ENCODE measurements at places on chromosomes 4 and X.

- no peak for DNase-seq
Observed at GRCh38 chr4:6826781-6827508, 44.4 kb downstream of the KIAA0232 start.

DNA sequence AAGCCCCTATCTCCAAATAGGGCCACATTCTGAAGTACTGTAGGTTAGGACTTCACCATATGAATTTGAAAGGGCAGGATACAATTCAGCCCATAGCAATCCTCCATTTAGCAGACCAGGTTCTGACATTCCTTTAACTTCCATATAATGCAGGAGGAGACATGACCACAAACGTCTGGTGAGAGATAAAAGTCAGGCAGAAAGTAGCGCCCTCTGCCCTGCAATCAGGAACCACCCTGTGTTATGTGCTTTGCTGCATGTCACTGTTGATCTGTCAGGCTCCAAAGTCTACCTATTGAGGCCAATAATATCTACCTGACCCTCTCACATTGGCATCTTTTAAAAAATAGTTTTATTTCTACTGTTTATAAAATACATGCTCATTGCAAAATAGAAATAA lies 30.2 kb upstream of the SEPSECS start:
- DNase-seq: no peak

GRCh38 chr4:47631161-47631560 lies 146.1 kb downstream of the ATP10D start:
- no peak for DNase-seq

- no peak for DNase-seq
Observed at GRCh38 chr4:41132055-41132683, 82.2 kb downstream of the APBB2 start.

DNA sequence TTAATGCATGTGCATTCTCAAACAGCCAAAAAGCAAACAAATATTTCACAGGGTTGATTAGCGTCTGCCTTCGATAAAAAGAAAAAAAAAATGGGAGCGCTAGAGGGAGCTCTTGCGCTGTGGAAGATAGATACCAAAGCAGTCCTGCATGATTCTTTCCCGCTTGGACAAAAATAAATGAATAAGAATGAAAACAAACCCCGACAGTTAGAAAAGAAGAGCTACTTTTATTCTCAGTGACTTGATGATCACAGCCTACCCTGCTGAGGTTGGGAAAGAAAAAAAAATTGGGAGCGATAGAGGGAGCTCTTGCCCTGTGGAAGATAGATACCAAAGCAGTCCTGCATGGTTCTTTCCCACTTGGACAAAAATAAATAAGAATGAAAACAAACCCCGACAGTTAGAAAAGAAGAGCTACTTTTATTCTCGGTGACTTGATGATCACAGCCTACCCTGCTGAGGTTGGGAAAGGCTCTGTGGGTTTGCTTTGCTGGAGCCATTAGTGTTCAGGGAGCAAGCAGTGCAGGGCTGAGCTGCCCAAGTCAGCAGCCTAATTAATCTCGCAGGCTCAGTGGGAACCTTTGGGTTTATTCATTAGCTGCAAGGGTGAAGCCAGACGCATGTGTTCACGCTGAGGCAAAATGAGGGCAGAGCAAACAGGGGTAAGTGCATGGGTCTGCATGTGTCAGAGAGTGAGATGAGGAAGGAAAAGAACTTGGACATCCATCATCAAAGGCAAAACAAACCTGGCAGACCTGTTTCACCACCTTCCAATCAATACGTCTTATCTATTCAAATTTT lies 249.3 kb upstream of the PRKX start:
- DNase-seq: no peak

DNA sequence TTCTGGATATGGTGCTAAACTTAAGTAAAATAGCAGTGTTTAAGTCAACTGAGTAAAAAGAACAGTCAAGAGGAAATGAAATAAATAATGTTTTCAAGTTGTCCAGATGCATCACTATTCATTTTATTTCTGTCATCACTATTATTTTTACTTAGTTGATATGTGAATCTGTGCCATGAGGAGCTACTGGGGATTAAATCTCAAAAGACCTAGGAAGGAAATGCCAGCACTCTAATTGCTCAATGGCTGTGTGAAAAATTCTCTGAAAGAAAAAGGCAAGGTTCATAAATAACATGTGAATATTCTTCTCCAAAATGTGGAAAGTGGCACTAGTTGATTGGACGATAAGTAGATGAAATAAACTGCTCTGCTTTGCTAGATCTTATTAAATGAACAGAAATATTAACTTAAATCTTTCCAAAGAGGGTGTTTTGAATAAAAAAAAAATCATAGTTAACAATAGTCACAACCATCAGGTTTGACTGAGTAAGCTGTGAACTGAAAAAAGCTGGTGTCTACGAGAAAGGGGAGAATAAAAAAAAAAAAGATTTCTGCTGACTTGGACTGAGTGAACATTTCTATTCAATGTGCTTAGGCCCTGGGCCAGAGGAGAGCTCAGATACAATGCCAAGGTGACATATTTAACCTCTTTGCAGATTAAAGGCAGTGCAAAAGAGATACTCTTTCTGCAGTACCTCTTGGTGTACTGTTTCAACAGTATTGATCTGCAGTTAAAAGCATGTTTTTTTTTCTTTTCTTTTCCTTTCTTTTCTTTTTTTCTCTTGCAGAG lies 1.6 kb downstream of the SPARCL1 start:
- no peak for DNase-seq

DNA sequence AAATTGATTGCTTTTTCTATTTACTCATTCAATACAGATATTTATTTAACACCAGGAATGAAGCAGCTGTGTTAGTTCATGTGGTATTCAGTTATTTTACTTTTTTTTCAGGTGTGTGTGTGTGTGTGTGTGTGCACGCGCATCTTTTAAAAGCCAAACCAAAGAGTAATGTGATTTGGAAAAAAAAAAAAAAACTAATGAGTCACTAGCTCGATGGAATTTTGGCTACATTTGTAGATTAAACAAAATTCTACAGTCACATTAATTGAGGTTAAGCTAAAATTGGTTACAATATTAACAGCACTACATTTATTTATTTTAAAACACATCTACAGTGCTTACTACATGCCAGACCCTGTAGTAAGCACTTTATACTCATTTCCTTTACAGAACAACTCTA lies 66.8 kb downstream of the HHIP start:
- DNase-seq: no peak

GRCh38 chr4:997375-998071 lies 4.3 kb upstream of the SLC26A1 start:
- DNase-seq: no peak

GRCh38 chr4:26175006-26175786 lies 145.6 kb upstream of the RBPJ start:
- DNase-seq: no peak

DNA sequence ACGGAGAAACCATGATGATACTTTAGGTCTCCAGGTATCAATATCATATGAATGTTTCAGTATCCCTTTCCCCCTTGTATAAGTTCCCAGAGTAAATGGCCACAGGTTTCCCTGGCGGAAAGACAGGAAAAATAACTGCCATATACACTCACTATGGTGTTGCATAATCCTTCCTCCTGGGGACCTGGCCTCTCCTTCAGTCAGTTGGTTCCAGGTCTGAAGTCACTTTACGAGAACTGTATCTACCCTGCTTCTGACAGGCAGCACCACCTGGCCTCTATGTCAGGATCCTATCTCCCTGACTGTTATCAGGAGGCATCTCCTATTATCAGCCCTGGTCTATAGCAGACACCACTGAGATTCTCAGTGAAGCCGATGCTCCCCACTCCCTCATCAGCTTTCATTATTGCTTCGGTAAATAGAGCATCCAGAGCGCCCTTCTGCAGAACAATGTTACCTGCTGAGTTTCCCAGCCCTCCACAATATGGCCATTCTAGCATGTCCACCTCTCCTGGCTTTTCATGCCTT lies 22.6 kb downstream of the HAUS3 start:
- no peak for DNase-seq

- DNase-seq: no peak
Observed at GRCh38 chrX:22338740-22339139, 66.0 kb downstream of the CBLL2 start.

GRCh38 chrX:15930585-15930984 lies 76.0 kb upstream of the AP1S2 start:
- no peak for DNase-seq

DNA sequence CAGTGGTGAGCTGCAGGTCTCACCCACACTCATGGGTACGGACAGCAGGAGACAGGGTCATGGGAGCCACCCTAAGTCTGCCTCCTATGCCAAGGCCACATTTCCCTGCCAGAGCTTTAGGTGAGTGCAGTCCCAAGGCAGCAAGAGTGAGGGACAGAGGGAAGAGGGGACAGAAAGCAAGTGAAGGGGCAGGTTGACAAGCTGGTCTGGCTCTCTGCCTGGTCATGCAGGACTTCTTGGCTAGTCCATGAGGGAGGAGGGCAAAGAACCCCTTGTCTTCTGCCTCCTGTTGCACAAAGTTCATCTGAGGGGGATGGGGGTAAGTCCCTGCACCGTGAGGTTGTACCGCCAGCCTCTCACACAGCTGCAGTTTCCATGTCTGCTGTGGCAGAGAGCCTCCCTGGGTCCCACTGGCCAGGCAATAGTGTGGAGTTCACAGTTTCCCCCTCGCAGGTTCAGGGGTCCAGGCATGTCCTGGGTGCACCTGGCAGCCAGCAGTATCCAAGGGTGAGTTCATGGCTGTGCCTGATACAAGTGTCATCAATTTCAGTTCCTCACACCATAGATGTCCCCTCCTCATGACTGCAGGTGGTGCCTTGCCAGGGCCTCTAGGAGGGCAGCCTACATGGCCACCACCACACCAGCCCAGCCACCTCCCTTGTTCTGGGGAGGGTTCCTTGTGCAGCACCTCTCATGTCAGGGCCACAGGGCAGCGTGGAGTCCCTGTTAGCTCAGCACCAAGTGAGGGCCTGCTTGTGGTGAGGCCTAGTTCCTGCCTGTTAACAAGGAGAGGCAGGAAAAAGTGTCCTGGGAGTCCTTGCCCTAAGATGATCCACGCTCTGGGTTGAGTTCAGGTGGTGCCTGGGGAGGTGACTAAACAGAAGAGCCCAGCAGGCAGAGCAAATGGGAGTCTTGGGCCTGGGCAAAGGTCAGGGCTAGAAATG lies 72.5 kb downstream of the ADRA2C start:
- DNase-seq: no peak

GRCh38 chr4:76689145-76689817 lies 208.7 kb downstream of the SOWAHB start:
- peak; percentile 75 for DNase-seq

DNA sequence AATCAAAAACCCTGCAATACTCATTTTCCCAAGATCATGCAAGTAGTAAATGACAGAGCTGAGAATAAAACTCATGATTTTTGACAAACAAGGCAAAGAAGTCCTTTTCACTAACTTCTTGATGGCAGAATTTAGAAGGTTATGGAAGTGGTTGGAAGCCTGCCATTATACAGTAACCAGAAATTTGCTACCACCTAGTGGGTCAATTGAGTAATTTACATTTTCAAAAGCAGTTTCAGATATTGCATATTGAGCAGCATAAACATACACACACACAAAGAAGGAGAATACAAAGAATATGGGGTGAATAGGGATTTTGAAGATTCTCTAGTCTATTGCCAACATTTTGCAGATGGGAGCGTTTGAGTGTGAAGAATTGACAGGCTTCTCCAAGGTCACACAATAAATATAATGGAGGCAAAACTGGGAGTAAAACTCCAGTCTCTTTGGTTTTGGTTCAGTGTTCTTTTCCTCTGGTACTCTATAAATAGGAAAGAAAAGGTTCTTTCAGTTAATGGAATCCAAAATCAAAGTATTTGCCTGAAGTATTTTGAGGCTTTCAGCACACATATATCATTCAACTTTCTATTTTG lies 70.2 kb downstream of the GC start:
- DNase-seq: no peak

DNA sequence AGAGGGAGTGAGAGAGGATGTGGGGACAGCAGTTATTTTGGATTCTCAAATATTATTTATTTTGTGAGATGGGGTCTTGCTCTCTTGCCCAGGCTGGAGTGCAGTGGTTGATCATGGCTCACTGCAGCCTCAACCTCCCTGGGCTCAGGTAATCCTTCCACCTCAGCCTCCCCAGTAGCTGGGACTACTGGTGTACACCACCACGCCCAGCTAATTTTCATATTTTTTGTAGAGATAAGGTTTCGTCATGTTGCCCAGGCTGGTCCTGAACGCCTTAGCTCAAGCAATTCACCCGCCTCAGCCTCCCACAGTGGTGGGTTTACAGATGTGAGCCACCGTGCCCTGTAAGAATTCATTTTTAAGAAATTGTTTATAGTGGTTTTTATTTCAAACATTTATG lies 61.2 kb downstream of the FHDC1 start:
- DNase-seq: no peak

DNA sequence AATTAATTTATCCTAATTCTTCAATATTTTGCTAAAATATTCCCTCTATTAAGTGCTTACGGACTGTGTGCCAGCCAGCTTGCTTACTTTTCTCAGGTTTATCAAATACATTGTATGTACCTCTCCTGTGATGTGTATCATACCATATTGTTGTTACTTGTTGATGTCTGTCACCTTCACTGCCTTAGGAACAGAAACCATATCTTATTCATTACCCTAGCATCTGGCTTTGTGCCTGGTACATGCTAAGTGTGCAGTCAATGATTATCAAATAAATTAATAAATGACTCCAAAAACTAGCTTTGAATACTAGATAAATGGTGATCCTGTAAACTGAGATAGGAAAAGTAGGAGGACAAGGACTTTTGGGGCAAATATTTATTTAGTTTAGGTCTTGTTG lies 6.9 kb downstream of the CLCN3 start:
- no peak for DNase-seq

GRCh38 chrX:96729053-96729452 lies 44.4 kb downstream of the DIAPH2 start:
- DNase-seq: no peak

DNA sequence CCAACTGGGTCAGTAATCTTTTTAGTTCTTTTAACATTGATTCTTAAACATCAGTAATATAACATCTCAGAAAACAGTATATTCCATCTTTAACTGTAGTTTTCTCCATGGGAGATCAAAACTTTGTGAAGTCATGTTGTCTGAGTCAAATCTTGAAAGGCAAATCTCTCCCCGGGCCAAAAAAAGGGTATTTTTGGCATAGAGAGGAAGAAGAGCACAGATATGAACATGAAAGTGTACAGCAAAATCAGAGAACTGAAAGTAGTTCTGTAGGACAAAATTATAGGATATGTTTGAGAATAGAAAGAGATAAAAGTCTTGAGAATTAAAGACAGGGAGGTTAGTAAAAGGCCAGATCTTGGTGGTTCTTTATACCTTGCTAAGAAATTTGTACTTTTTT lies 176.4 kb upstream of the GYPA start:
- no peak for DNase-seq

DNA sequence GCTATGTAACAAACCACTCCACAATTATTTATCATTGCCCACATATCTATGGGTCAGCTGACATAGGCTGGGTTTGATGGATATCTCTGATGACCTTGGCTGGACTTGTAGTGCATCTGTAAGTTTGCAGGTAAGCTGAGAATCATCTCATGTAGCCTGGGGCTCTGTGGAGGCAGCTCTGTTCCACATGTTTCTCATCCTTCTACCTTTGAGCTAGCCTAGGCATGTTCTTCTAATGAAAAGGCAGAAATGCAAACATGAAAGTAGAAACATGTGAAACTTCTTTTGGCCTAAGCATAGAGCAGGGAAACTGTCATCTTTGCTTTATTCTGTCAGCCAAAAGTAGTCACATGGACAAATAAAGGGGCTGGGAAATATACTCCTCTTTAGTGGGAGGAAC lies 18.2 kb downstream of the MRPL1 start:
- no peak for DNase-seq

GRCh38 chr4:17562157-17562556 lies 14.8 kb upstream of the LAP3 start:
- no peak for DNase-seq

All from upper lobe of right lung (tissue), 1 donor.